ENCODE measurements at places on chromosomes 7 and 10. TPM values are rescaled to one million over a fixed set of nuclear protein-coding genes. Genes with fewer than 3 reads are reported as not detected.

GRCh38 chr10:91219371-91220193 is 881 bp upstream of the PCGF5 start:
- peak overlapping the region; percentile 44 for H3K4me3 ChIP-seq
- H3K27me3 ChIP-seq = no peaks in the 10 kb centered on the region
- no peaks in the 10 kb centered on the region for H3K36me3 ChIP-seq
- H3K27ac ChIP-seq = no peak overlapping the region

DNA sequence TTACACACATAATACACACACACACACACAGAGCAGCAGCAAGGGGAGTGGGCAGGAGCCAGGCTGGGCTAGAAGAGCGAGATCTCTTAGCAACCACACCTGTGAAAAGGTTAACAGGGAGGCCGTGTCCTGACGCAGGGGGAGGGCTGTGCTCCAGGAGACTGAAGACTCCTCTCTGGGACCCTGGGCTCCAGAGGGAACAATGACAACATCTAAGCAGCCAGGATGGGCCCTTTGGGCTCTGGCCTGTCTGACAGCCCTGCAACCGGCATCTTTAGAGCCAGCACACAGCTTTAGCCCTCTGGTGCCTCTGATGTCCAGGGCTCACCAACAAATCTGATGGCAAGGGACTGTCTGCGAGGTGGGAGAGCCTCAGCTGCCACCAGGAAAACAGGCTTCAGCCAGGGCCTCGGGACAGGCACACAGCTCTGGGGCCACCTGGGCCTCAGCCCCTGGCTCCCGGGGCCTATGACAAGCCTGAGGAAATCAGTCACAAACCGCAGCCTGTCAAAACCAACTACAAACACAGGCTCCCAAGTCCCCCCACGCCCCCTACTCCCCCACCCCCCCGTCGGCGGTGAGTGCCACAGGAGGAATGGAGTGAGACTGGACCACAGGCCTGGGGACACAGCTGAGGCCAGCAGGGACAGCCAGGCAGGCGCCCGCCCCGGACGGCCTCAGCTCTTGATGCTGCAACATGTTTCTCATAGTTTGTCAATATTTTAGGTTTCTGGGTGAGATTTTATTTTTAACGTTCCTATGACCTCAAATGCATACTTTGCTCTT is 102.8 kb downstream of the TNS3 start:
- H3K27me3 ChIP-seq = no peaks in the 10 kb centered on the region
- H3K4me3 ChIP-seq = no peak overlapping the region
- H3K27ac ChIP-seq = no peak overlapping the region
- 0 out of 2 replicates have a peak, but pooled peaks cover 4% of the 10 kb centered on the region for H3K36me3 ChIP-seq

DNA sequence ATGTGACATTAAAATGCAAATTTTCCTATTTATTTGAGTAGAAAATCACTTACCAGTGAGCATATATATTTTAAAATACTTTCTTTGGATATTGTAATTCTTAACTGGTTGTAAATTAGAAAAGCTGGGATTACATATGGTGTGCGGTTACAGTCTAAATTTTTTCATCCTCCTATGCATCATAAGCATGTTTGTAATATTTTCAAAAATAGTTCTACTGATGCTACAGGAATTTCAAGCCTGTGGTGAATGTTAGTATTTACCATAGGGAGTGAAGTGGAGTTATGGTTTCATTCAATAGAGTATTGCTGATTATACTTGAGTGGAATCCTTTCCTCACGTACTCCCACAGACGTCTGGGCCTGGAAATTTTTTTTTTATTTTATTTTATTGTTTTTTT is 34.6 kb upstream of the ST7 start:
- H3K36me3 ChIP-seq = peaks cover 22% of the 10 kb centered on the region
- no peaks in the 10 kb centered on the region for H3K27me3 ChIP-seq
- no peak overlapping the region for H3K27ac ChIP-seq

OPN4 gene
- not detected for total RNA-seq

DNA sequence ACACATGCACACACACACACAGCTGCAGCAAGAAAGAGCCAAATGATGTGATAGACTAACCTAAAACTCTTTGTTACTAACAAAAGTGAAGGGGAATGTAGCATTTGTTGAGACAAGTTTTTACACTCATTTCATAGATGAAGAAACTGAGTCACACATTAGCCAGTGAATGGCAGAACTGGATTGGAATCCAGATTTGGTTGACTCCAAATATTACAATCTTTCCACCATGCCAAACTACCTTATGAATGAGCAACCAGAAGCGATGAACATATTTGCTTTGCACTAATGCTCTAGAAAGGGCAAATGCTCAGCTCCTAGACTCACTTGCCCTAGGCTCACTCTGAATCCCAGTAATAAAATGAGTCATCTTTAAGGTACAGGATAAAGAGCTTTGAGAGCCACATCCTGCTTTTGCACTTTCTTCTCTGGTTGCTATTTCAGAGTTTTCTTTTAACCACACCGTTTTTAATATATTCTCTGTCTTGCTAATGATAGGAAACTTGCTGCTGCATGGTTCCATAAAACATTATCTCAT is 111.9 kb downstream of the GPAM start:
- no peaks in the 10 kb centered on the region for H3K36me3 ChIP-seq
- DNase-seq = no peak
- no peak overlapping the region for H3K4me3 ChIP-seq

GRCh38 chr7:127798023-127798422 is 146.0 kb downstream of the SND1 start:
- H3K27ac ChIP-seq = no peak overlapping the region
- H3K4me3 ChIP-seq = no peak overlapping the region
- H3K27me3 ChIP-seq = no peaks in the 10 kb centered on the region
- DNase-seq = no peak
- no peaks in the 10 kb centered on the region for H3K4me1 ChIP-seq
- 0 out of 2 replicates have a peak, but pooled peaks cover 1% of the 10 kb centered on the region for H3K36me3 ChIP-seq

DNA sequence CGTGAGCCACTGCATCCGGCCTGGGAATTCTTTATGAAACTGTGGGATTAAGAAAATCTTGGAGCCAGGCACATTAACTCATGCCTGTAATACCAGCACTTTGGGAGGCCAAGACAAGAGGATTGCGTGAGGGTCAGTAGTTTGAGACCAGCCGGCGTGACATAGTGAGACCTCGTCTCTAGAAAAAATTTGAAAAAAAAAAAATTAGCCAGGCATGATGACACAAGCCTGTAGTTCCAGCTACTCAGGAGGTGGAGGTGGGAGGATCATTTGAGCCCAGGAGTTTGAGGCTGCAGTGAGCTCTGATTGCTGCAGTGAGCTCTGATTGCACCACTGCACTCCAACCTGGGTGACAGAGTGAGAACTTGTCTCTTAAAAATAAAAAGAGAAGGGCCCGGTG is 69.8 kb downstream of the SUGCT start:
- no peak overlapping the region for H3K27ac ChIP-seq
- no peak for DNase-seq
- H3K36me3 ChIP-seq = no peaks in the 10 kb centered on the region
- H3K4me1 ChIP-seq = peaks cover 7% of the 10 kb centered on the region

- no peak overlapping the region for H3K4me3 ChIP-seq
- H3K27ac ChIP-seq = no peak overlapping the region
- H3K36me3 ChIP-seq = no peaks in the 10 kb centered on the region
- no peaks in the 10 kb centered on the region for H3K27me3 ChIP-seq
Observed at GRCh38 chr10:14695847-14696480, 78.7 kb downstream of the FAM107B start.

DNA sequence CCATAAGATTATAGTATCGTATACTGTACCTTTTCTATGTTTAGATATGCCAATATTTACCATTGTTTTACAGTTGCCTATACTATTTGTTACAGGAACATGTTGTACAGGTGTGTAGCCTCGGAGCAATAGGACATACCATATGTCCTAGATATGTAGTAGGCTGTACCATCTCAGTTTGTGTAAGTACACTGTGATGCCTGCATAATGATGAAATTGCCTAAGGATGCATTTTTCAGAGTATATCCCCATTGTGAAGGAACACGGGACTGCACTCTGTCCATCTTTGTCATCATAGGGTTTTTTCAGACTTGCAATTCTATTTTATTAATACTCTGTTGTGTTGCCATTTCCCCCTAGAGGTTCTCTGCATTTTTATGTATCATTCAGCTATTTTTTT is 50.1 kb downstream of the MCU start:
- no peak for DNase-seq
- no peaks in the 10 kb centered on the region for H3K36me3 ChIP-seq
- no peaks in the 10 kb centered on the region for H3K27me3 ChIP-seq
- peaks cover 18% of the 10 kb centered on the region for H3K4me1 ChIP-seq
- H3K4me3 ChIP-seq = no peak overlapping the region

DNA sequence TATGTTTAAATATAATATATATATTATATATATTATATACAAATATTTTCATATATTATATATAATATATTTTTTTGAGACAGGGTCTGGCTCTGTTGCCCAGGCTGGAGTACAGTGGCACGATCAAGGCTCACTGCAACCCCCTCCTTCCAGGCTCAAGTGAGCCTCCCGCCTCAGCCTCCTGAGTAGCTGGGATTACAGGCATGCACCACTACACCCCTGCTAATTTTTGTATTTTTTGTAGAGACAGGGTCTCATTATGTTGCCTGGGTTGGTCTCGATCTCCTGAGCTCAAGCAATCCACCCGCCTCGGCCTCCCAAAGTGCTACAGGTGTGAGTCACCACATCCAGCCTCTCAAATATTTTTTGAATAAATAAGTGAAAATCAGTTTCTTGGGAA is 215.5 kb downstream of the GATA3 start:
- H3K27ac ChIP-seq = no peak overlapping the region
- no peak overlapping the region for H3K4me3 ChIP-seq
- no peak for DNase-seq
- no peaks in the 10 kb centered on the region for H3K36me3 ChIP-seq
- no peaks in the 10 kb centered on the region for H3K4me1 ChIP-seq
- H3K27me3 ChIP-seq = no peaks in the 10 kb centered on the region

DNA sequence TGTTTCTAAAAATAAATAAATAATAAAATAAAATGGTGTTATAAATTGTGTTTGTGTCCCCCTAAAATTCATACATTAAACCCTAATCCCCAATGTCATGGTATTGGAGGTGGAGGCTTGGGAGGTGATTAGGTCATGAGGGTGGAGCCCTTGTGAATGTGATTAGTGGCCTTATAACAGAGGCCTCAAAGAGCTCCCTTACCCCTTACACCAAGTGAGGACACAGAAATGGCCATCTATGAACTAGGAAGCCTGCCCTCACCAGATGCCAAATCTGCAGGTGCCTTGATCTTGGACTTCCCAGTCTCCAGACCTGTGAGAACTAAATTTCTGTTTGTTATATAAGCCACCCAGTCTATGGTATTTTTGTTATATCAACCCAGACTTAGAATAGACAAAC is 738.7 kb downstream of the PARD3 start:
- H3K27me3 ChIP-seq = peaks cover 13% of the 10 kb centered on the region
- no peaks in the 10 kb centered on the region for H3K4me1 ChIP-seq
- no peak for DNase-seq
- no peak overlapping the region for H3K4me3 ChIP-seq
- no peaks in the 10 kb centered on the region for H3K36me3 ChIP-seq
- H3K27ac ChIP-seq = no peak overlapping the region

NUTM2E gene
- total RNA-seq = not detected

GRCh38 chr10:113735913-113736312 is 15.6 kb upstream of the PLEKHS1 start:
- no peaks in the 10 kb centered on the region for H3K36me3 ChIP-seq
- DNase-seq = no peak
- no peaks in the 10 kb centered on the region for H3K4me1 ChIP-seq
- no peak overlapping the region for H3K27ac ChIP-seq
- H3K27me3 ChIP-seq = peaks cover 1% of the 10 kb centered on the region

NUTM2A gene
- under 0.01 TPM for total RNA-seq

DNA sequence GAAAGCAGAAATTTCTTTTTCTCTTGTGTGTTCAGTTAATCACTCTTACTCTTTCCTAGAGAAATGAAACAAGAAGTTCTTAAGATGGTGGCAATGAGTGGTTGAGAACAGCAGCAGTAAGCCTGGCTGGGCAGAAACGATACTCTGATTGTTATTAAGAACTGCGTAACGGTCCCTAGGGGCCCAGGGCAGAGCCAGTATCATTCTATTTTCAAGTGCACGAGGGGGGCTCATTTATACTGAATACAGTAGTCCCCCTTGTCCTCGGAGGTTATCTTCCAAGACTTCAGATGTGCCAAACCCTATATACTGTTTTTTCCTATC is 64.9 kb downstream of the EEPD1 start:
- H3K27me3 ChIP-seq = no peaks in the 10 kb centered on the region
- no peaks in the 10 kb centered on the region for H3K36me3 ChIP-seq
- H3K27ac ChIP-seq = no peak overlapping the region

GRCh38 chr10:103098240-103098639 is 94.8 kb downstream of the NT5C2 start:
- no peak for DNase-seq
- H3K4me1 ChIP-seq = no peaks in the 10 kb centered on the region
- H3K36me3 ChIP-seq = peaks cover 39% of the 10 kb centered on the region
- H3K4me3 ChIP-seq = no peak overlapping the region
- H3K27ac ChIP-seq = no peak overlapping the region

GRCh38 chr7:155285833-155286232 is 11.8 kb upstream of the INSIG1 start:
- H3K27me3 ChIP-seq = peaks cover 16% of the 10 kb centered on the region
- no peaks in the 10 kb centered on the region for H3K4me1 ChIP-seq
- H3K36me3 ChIP-seq = no peaks in the 10 kb centered on the region
- no peak overlapping the region for H3K27ac ChIP-seq

DNA sequence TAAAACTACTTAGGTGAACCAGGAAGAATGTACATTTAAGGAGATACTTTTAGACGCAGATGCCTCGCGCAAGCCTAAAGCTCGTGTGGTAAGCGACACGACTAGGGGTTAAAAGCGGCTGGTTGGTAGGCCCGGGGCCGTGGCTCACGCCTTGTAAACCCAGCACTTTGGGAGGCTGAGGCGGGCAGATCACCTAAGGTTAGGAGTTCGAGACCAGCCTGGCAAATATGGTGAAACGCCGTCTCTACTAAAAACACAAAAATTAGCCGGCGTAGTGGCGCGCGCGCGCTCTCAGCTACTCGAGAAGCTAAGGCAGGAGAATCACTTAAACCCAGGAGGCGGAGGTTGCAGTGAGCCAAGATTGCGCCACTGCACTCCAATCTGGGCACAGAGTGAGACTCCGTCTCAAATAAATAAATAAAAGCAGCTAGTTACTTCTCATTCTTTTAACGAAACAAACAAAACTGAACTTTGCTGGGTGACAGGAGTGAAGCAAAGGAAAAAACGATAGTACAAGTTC is 879 bp downstream of the NUDT5 start:
- no peaks in the 10 kb centered on the region for H3K27me3 ChIP-seq
- peak; percentile 31 for DNase-seq
- peak overlapping the region; percentile 86 for H3K4me3 ChIP-seq

CUZD1 gene
- 0.56 TPM for total RNA-seq

SAP25 gene
- total RNA-seq = not detected

DNA sequence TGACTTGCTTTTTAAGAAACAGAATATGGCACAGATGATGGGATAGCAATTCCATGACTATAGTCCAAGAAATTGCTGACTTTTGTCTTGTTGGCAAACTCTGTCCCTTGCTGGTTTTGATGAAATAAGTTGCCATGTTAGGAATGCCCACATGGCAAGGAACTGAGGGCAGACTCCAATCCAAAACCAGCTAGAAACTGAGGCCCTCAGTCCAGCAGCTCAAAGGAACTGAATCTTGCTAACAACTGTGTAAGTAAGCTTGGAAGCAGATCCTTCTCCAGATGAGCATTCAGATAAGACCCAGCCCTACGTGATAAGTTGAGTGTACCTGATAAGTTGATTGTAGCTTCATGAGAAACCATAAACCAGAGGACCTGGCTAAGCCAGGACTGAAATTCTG is 64.3 kb upstream of the BMPER start:
- no peak overlapping the region for H3K27ac ChIP-seq
- H3K4me3 ChIP-seq = no peak overlapping the region
- peaks cover 16% of the 10 kb centered on the region for H3K27me3 ChIP-seq
- no peaks in the 10 kb centered on the region for H3K36me3 ChIP-seq
- no peaks in the 10 kb centered on the region for H3K4me1 ChIP-seq

PHKG1 gene
- total RNA-seq = 0.72 TPM

Data from IMR-90 (cell line).